CD4-positive, alpha-beta T cell treated with Interleukin-17A for 4 hours (primary cell): ENCODE measurements at places on chromosomes 6 and 20.

DNA sequence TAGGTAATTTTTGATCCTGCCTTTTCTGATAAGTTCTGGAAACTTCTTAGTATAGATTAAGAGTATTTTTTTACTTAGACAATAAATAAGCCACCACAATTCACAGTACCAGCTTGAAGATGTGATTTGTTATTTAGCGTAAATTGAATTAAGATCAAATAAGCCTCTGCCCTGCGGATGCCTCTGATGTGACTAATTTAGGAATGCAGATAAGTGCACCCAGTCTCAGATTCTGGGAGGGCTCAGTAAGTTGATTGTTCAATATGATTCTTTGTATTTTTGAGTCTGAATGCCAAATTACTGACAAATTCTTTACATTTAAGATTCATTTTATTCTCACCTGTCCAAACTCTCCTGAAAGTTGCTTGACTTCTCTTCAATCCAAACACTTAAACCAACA is 147.5 kb downstream of the THBS2 start:
- DNase-seq, result no peak

DNA sequence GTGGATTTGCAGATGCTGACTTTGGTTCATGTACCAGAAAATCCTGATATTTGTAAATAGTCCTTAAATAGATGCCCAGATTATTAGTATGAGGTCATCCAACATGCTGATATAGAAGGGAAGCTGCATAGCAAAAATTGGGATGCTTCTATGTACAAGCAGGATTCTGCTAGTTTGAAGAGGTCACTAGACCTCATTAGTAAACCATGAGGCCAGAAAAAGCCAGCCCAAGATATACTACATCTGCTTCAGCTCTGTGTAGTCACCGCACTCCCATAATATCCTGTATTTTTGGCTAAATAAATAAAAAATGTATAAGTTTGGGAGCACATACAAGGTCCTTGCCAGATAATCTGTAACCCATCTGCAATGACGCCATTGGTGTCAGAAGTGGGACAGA is 13.0 kb downstream of the PTPRT start:
- DNase-seq, result no peak

DNA sequence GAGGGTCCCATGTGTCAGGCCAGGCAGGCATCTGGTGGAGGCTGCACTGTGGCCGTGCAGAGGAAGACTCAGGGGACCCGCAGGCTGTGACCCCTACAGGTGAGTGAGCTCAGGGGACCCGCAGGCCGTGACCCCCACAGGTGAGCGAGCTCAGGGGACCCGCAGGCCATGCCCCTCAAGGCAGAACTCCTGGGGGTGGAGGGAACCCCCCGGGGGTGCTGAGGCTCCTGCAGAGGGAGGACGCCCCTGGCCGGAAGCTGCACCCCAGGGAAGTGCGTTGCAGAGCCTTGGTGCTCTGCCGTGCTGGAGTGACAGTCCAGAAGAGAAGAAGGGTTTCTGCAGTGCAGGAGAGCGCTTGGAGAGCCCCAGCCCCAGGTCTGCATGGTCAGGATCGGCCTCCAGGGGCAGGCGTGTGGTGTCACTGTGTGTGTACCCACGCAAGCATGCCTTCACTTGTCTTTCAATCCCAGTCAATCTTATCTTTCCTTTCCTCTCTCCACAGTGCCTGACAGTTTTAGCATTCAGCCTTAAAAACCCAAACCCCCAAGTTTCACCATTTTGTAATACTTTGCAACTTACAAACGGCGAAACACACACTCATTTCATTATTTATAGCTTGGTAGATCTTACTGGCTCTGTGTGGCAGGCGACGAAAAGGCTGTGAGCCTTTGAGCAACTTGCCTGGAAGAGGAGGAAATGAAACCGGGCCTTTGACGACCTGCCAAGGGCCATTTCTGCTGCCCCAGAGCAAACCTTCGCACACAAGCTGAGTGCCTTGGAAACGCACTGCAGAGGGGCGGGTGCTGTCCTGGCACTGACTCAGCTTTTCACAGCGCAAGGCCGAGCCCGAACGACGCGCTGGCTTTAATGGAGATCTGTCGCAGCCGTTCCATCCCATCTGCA is 101.4 kb upstream of the AGPAT4 start:
- DNase-seq, result no peak

DNA sequence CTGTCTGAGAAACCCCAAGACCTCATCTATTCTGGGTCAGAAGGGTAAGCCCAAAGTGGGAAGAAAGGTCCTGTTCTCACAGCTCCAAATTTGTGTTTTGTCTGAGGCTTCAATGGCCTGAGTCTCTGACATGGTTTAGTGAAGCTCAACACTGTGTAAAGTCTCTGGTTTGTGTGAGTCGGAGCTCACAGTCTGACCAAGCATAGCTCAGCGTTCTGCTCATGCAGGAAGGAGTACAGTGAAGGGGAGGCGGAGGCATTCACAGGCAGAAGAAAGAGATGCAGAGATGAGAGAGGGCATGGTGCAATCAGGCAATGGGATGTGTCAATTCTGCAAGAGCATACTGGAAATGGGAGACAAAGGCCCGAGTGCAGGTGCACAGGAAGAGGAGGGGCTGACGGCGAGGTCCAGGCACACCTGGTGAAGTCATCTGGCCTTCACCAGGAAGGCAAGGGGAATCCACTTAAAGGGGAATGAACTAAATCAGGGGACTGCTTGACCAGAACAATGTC is 463.0 kb upstream of the AGPAT4 start:
- no peak for DNase-seq

GRCh38 chr6:83389606-83390005 is 41.2 kb downstream of the ME1 start:
- no peak for DNase-seq

- DNase-seq, result no peak
These were observed 73.9 kb downstream of the MRAP2 start for GRCh38 chr6:84107495-84107894.

DNA sequence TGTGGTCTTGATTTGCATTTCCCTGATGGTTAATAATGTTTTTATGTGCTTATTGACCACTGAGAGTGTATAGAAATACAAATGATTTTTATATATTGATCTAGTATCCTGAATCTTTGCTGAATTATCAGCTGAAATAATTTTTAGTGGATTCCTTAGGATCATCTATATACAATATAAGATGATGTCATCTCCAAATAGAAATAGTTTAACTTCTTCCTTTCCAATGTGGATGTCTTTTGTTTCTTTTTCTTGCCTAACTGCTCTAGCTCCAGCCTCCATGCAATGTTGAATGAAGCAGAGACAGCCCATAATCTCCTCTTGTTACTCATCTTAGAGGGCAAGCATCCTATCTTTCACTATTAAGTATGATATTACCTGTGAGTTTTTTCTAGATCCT is 226.4 kb downstream of the GMDS start:
- no peak for DNase-seq
